Activated CD8-positive, alpha-beta memory T cell treated with anti-CD3 and anti-CD28 coated beads for 1 hour (primary cell): ENCODE measurements at places on chromosomes 2 and 18.

DNA sequence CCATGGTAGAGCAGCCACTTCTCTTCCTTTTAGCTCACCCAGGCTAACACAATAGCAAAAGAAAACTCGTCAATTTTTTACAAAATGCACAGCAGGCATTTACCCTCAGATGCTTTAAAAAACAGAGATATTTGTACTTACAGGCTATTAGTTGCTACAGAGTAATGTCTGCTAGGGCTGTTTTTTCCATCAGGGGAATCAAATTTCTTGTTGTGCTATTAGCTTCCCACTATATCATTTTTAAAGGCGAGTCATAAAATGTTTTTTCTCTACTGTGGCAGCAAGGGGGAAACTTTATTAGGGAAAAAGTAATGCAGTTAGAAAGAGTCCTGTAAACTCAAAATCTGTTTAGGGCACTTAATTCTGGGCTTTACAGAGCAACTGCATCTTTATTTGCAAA is 277.9 kb upstream of the THSD7B start:
- no peak for DNase-seq

DNA sequence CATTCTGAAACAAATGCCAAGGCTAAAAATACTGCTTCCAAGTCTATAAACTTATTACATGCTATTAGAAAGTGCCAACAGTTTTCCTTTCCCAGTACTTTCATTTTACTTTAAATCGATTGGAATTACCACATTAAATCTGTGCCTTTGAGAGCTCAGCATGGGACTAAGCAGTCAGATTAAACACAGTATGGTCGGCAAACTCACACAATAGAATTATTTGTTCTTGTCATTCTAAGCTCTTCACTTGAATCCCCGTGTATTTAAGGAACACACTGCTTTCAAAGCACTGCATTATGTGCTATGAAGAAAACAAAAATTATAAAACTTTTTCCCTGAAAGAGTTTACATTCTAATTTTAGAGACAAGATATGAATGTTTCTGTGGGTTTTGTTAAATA is 444.4 kb upstream of the SLC39A10 start:
- no peak for DNase-seq

DNA sequence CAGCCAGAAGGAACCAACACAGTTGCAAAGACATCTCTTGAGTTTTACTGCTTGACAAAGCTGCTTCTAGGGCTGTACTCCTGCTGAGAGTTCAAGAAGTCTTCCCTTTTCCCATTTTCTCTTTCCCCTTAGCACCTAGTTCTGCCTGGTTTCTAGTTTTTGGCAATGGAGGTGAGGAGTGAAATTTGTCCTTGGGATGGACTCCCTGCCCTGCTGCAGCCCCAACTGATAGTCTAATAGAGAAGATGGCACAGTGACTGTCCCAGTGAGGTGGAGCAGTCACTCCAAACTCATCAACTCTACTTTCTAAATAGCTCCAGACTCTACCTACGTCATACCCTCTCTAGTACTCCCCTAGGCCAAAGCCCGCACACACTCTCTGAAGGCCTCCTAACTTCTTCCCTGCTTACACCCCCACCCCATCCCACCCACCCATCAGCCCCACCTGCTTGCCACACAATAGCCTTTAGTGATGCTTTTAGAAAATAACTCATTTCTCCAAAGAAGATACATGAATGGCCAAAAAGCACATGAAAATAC is 164.4 kb downstream of the DDX1 start:
- DNase-seq, result no peak

DNA sequence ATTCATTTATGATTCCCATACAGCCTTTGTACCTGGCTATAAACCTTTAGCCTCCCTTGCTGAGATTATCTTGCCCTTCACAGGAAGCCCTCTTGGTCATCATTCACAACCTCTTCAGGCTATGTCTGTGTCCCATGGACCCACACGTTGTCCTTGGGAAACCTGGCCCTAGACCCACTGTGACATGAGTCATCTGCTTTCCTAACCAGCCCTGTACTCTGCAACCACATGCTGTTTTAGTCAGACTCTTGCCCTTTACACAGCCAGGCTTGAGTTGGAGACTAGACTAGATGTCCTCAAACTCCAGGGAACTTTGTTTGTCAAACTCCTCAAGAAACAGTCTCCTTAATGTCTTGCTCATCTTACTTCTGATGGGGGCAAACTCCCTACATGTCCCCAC is 229.3 kb upstream of the ZSWIM2 start:
- no peak for DNase-seq

DNA sequence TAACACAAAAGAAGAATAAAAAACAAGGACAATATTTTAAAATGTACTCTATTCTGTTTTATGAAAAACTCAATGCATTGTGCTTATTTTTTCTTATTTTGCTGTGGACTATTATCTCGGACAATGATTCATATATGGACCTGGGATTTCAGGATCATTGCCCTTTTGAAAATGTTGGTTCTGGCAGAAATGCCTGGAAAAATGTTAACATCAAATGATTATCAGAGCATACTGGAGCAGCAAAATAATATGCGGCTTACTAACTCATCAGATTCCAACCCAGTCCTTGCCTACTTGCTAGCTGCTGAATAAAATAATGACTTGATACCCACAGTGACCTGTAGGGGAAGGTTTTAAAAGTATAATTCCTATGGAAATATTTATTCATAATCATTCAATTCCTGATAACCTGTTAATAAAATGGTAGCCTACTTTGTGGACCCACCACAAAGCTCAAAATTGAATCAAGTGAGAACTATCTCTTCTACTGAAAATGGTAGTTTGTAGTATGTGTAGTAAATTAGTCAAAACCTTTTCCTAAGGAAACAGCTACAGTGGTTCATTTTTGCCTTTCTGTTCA is 117.4 kb downstream of the NEB start:
- DNase-seq, result no peak

DNA sequence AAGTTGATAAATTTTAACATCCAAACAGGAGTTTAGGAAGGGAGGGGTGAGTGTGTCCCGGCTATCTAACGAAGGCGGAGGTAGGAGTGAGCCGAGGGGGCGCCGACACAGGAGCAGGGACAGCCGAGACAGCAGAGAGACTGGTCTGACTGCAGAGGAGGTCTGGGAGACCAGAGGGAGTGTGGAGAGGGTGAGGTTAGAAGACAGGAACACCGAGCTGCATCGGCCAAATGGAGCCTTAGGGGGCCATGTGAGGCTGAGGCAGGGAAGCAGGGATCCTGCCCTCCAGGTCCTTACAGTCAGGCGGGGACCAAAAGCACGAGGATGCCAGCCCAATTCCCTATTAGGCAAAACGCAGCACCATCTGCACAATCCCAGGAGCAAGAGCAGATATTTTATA is 67.0 kb downstream of the SFXN5 start:
- DNase-seq, result no peak

GRCh38 chr2:120463527-120463926 is 117.6 kb downstream of the INHBB start:
- DNase-seq, result no peak

DNA sequence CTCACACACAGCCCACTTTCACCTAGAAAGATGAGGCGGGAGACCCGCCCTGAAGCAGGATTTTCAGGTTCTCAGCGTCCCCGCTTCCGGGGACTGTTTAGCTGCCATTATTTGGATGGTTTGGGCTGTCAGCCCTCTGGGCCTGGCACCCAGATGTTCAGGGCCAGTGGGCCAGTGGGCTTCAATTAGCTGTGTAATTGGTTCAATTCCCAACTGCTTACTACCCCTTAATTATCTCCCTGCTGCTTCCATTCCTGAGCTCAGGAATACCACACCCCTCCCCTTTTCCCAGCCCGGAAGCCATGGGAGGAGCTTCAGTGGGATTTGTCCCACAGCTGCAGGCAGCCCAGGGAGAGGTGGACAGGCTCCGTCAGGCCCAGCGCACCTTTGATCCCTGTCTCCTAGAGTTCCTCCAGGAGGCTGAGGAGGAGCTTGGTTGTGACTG is 114.1 kb upstream of the MYCN start:
- no peak for DNase-seq

DNA sequence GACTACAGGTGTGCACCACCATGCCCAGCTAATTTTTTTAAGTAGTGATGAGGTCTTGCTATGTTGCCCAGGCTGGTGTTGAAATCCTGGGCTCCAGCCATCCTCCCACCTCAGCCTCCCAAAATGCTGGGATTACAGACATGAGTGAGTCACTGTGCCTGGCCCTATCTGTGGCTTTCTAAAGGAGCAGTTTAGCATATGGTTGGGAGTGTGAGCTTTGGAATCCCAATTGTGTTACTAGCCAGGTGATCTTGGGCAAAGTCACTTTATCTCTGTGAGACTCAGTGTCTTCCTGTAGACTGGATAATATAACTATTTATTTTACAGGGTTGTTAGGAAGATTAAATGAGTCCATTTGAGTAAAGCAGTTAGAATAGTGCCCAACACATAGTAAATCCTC is 19.8 kb upstream of the SMAD4 start:
- DNase-seq, result no peak

- DNase-seq, result no peak
Measured at GRCh38 chr2:201440182-201440581, 11.1 kb downstream of the TRAK2 start.

DNA sequence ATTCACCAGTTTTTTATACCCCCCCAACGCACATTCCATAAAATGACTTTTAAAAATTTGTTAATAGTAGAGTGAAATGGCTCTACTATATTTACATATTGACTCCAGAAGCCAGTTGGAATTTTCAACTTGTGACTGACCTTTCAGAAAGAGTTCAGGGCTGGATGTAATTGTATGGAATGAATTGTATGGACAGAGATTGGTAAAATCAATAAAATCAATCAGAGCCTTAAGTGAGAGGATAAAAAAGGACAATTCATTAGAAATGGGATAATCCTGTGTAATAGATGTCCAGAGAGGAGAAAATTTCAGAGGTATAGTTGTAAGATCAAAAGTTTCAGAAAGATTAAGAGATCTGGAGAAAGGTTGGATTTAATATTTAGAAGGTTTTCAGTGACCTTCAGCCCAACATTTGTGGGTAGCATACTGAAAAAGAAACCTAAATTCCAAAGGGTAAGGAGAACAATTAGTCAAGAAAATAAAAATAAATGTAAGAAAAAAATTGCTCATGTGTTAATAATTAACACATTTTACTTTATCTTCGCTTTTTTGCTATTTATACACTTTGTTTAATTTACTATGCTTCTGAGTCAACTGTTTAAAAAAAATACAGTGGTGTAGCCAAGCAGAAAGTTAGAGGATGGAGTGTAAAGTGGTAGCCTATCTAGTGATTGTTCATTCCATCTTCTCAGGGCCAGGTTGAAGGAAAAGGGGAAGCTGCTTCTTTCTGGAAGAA is 385.4 kb upstream of the TMEFF2 start:
- DNase-seq, result no peak

GRCh38 chr2:140580532-140581151 is 1550.2 kb downstream of the LRP1B start:
- DNase-seq, result no peak

DNA sequence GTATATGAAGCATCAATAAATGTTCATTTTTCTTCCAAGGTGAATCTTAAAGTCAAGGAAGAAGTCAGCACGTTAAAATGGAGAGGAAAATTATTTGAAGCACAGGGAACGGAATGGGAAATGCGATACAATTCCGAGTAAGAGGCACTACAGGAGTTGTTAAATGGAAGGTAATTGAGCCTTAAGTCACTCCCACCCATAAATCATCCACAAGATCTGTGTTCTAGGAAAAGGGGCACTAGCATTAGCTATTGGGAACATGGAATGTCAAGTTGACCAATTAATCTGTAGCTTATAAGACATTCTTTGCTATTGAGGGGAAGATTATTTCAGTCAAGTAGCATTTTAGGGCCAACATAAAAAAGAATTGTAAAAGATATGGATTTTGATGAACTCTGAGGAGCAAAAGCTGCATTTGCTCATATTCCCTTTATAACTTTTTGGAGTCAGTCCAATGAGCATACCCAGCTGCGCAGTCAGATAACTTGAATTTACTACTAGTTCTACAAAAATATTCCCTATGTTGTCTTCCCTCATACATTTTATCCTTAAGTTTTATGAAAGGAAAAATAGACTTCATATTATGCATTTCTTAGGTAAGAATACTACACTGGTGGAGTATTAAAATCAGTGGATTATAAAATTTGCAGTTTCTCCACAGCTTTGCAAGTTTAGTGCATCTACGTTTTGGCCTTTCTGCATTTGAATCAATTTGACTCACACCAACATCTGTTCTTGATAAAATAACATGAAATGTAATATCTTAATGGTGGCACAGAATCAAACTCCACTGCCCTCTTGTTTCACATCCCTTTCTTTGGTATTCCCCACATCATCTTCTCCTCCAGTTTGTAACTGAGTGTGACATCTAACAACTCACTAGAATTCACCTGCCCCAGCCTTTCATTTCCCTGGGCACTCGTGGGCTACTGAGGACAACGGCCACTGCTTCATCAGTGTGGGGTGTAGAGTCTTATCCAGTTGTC is 95.6 kb downstream of the SP3 start:
- DNase-seq, result no peak

DNA sequence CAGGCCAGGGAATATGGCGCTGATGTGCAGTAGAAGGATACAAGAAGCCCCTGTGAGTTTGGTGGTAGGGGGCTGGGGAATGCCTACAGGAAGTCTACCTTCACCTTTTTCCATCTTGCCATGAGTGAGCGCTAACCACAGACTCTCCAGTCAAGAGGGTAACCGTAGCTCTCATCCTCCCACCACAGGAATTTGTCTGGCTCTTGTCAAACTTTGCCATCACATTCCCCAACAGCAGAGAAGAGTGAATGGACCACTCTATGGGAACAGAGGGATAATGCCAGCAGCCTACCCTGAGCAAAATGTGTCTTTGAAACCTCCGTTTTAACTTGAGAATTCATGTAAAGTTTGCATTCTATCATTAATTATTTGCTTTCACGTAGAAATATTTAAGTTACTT is 168.3 kb downstream of the NRP2 start:
- no peak for DNase-seq

GRCh38 chr2:136183097-136183496 is 65.1 kb upstream of the CXCR4 start:
- DNase-seq, result no peak

- no peak for DNase-seq
Measured at GRCh38 chr2:124664363-124664762, 639.3 kb downstream of the CNTNAP5 start.

- DNase-seq, result no peak
Measured at GRCh38 chr2:60739156-60739555, 16.9 kb upstream of the PAPOLG start.

- no peak for DNase-seq
Measured at GRCh38 chr2:60548845-60549237, 4.6 kb downstream of the BCL11A start.

- DNase-seq, result no peak
Measured at GRCh38 chr2:240581811-240582210, 4.7 kb upstream of the CAPN10 start.

DNA sequence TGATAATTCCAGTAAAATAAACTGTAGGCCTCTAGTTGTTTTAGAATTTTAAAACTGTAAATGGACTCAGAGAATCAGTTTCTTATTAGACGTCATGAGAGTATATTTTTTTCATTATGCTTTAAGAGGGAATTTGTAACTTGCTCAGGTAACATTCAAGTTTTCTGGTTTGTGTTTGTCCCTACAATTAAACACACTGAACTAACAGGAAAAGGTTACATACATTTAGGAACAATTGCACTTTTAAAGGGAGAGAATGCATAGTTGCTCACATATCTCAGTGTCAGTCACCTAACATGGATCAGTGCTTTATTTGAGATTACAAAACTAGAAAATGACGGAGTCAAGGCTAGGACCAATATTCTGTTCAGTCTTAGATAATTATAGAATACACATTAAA is 3.1 kb downstream of the COL3A1 start:
- no peak for DNase-seq
